ENCODE measurements at places on chromosomes 7 and 10. TPM values are rescaled to one million over a fixed set of nuclear protein-coding genes. Genes with fewer than 3 reads are reported as not detected.

Gene RARRES2
- total RNA-seq: 156 TPM

Gene TRIM50
- total RNA-seq: not detected

Gene CHCHD1
- total RNA-seq: 37.0 TPM

Gene ADAMTS14
- under 0.01 TPM for total RNA-seq

Gene AKR1C8
- 0.33 TPM for total RNA-seq

Gene GOLGA7B
- total RNA-seq: 0.33 TPM

Gene TCERG1L
- total RNA-seq: not detected

Gene WIPF3
- total RNA-seq: 3.2 TPM

Gene VWA2
- 18.7 TPM for total RNA-seq

Gene EPHB4
- total RNA-seq: 31.8 TPM
